Epithelial cell of proximal tubule (primary cell): ENCODE measurements at places on chromosomes 5 and 9.
A peak's percentile ranks its signal among the peaks of the same experiment; 100 is the strongest.

GRCh38 chr9:14238079-14238478 is 75.9 kb downstream of the NFIB start:
- no peak for DNase-seq

DNA sequence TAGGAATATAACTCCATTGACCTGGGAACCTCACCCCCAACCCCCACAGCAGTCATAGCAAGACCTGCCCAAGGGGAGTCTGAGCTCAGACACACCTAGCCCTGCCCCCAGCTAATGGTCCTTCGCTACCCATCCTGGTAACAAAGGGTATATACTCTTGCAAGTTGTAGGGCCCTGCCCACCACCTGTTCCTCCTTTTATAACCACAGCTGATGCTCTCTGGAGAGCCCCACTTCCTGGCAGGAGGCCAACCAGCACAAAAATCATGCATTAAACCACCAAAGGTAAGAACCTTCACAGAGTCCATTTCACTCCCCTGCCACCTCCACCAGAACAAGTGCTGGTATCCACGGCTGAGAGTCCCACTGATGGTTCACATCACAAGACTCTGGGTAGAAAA is 1195.3 kb upstream of the SEMA6A start:
- no peak for DNase-seq

DNA sequence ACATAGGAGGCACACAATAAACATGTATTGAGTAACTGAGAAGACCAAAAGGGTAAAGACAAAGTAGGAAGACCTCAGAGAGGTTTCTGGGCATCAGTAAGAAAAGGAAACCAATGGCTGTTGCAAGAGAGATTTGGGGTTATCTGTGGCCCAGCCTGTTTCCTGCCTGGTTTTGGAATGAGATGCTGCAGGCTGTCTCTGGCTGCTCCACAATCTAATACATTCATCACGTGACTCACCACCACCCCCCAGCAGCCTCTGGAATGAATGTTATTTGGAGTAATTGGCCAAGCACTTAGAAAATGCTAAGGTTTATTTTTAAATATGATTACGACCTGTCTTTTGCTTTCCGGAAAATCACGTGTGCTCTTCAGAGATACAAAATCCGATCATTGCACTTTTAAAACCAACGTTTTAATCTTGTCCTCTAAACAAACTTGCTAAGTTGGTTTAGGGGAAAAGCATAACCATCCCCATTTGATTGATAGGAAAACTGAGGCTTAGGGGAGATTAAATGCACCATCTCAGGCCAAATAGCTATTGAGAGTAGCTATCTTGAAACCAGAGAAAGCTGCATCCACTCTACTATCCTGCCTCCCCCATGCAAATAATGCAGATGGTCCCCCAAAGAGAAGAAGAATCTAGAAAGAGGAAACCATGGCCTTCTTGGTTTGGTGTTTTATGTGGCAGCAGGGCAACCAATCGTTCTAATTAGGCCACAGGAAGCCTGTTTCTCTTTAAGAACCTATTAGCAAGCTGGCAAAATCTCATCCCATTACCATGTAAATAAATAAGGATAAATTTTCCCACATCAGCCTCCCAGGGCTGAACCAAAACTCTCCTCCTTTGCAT is 151.8 kb upstream of the ADRA1B start:
- peak; percentile 13 for DNase-seq

DNA sequence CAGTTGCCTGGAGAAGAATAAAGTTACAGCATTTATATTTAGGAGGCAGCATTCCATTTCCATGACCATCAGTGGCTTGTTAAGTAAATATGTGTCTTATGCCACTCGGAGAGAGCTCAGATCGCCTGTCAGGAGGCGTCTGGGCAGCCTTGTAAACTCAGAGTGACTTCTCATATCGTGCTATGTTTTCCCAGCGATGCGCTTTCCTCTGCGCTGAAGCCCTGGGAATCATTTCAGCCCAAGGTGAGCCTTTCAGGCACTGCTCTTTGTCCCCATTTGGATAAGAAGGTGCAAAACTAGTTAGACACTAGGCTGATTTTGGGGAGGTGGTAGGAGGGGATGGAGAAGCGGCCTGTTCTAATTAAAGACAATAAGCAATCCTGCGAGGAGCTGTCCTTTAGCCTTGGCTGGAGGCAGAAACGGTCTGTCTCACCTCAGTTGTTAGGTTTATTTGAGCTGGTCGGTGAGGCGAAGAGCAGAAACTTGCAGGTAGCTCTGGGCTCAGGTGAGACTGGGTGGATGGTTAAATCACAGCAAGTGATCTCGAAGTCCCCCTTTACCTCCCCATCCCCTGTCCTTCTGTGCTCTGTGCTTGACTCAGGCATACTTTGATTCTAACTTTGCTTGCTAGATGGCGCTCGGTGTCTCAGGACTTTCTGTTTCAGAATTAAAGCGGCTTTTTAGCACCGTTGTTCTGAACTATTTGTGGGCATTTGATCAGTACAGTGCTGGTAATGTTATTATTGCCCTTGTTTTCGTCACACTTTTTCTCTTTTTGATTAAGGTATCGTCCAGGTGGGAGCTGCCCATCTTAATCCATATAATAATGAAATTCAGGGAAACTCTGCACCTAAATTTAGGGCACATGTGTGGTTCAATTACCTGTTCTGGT is 24.6 kb downstream of the NR2F1 start:
- DNase-seq, result no peak

GRCh38 chr9:72312386-72312987 is 52.5 kb downstream of the ZFAND5 start:
- no peak for DNase-seq

GRCh38 chr5:96088706-96089498 is 127.3 kb upstream of the ELL2 start:
- no peak for DNase-seq

DNA sequence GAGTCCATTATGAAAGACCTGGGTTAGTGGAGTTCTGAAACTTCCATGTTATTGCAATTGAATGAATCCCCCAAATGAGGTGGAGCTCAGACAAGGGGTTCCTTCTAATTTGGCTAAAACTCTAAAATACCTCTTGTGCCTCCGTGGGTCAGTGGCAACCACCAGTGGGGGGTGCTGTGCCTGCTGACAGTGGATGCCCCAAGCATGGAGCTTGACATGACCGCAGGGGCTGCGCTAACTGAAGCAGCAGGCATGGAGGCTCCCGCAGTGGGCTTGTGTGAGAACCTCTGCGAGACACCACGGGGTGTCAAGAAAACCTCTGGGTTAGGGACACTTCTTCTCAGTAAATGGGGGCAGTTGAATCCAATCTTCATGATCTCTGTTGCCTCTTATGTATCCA is 200.5 kb downstream of the DRD1 start:
- DNase-seq, result no peak

GRCh38 chr9:76620581-76620980 is 143.7 kb upstream of the PCA3 start:
- DNase-seq, result no peak

DNA sequence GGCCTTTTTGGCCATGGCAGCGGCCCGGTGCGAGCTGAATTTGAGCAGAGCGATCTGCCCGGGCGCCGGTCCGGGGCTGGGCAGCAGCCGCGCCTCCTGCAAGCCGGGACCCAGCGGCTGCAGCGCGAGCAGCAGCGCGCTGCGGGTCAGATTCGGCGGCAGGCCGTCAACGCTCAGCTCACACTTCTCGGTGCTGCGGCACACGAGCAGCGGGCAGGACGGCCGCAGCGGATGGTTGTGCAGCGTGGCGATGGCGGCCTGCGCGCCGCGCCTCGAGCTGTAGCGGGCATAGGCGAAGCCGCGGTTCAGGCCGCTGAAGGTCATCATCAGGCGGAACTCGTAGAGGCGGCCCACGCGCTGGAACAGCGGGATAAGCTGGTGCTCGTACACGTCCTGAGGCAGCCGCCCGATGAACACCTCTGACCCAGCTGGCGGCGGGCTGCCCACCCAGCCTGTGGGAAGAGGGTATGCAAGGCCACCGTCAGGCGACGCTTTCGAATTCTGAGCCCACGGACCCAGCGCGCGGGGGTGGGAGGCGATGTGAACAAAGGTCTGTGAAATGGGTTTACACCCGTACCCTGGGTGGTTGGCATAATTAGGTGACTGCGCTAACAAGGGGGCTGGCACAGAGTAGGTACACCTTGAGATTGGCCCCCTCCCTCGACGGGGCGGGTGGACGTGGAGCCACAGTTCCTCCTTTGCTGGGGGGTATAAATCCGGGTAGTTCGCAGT is 755 bp downstream of the DND1 start:
- DNase-seq, result no peak

GRCh38 chr9:4579001-4579400 is 83.1 kb upstream of the PLPP6 start:
- DNase-seq, result no peak

- no peak for DNase-seq
Measured at GRCh38 chr5:120436996-120437395, 27.1 kb upstream of the PRR16 start.
